Naive B cell (primary cell): ENCODE measurements at places on chromosomes 1 and 21. TPM values are rescaled to one million over a fixed set of nuclear protein-coding genes. Genes with fewer than 3 reads are reported as not detected.

DNA sequence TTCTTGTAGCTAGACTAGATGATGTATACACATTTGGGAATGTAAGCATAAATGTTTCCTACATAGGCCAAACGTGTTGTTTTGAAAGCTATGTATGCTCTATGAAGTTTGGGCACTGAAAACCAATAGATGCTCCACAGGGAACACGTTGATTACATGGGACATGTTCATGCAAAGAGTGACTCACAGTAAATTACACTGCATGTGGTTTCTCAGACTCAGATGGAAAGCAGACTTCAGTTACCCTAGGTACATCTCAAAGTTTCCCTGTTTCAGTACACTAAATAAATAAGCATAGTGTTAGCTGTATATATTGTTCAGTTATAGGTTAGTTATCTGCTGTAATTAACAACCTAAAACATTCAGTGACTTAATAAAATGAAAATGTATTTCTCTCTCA lies 301.9 kb upstream of the RUNX1 start:
- no peak overlapping the region for H3K27ac ChIP-seq
- H3K4me1 ChIP-seq, result no peaks in the 10 kb centered on the region
- H3K27me3 ChIP-seq, result peaks cover 35% of the 10 kb centered on the region
- no peak for DNase-seq

GRCh38 chr1:167455786-167456446 lies 62.4 kb downstream of the CD247 start:
- no peaks in the 10 kb centered on the region for H3K36me3 ChIP-seq
- H3K27me3 ChIP-seq, result no peaks in the 10 kb centered on the region
- peaks cover 12% of the 10 kb centered on the region for H3K4me1 ChIP-seq
- peak overlapping the region; percentile 90 for H3K4me3 ChIP-seq

GRCh38 chr1:209349363-209350308 lies 233.9 kb upstream of the CAMK1G start:
- H3K4me1 ChIP-seq, result no peaks in the 10 kb centered on the region
- H3K27me3 ChIP-seq, result no peaks in the 10 kb centered on the region
- no peak for DNase-seq
- no peaks in the 10 kb centered on the region for H3K36me3 ChIP-seq
- H3K4me3 ChIP-seq, result no peak overlapping the region

ST6GALNAC3 gene
- 3.8 TPM for polyA plus RNA-seq

MYBPHL gene
- polyA plus RNA-seq, result not detected
